Activated naive CD4-positive, alpha-beta T cell treated with anti-CD3 and anti-CD28 coated beads, Interleukin-2, amount 50 U/mL, for 72 hours (primary cell): ENCODE measurements at places on chromosomes 11 and 22.
A peak's percentile ranks its signal among the peaks of the same experiment; 100 is the strongest.

- DNase-seq = no peak
These were observed 152.0 kb upstream of the TENM4 start for GRCh38 chr11:79592824-79593223.

GRCh38 chr22:17769716-17770082 lies 4.6 kb downstream of the BID start:
- no peak for DNase-seq

DNA sequence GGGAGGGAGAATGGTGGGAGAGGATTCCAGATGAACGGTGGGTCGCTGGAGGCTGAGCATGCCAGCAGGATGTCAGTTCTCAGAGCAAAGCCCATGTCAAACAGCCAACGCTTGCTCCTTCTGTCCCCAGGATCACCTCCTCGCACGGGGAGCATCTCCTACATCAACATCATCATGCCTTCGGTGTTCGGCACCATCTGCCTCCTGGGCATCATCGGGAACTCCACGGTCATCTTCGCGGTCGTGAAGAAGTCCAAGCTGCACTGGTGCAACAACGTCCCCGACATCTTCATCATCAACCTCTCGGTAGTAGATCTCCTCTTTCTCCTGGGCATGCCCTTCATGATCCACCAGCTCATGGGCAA lies 1.5 kb downstream of the MCHR1 start:
- DNase-seq = no peak

DNA sequence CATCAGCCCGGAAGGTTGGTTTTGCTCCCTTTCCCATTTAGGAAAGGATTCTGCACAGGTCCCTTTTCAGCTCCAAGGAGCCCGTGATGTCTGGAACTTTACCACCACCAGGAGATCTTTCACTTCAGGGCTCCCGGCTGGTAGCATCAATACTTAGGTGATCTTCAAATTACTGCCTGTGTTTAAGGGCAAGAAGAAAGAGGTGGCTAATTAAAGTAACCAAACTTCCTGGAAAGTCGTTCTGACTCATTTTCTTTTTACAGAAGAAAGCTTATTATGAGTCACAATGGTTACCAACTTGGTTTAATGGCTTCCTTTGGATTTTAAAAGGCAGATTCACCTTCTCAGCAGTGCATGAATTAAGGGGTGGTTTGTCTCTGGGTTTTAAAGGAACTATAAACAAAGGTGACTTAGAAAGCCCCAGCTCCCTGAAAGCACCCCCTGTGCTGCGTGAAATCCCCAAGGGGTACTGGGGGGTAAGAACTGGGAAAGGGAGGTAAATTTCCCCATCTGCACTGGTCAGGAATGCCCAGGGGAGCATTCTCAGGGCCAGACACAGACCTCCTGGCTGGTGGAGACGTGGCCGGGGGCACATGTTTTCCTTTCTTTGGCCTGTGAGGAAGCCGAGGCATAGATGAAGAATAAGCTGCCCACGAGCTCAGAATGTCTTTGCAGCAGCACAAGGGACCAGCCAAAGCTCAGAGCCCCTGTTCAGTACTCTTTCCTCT lies 8.8 kb downstream of the POU2F3 start:
- no peak for DNase-seq

GRCh38 chr11:108592591-108593213 lies 866 bp downstream of the EXPH5 start:
- DNase-seq = peak; percentile 60

GRCh38 chr11:24311974-24312373 lies 184.9 kb upstream of the LUZP2 start:
- no peak for DNase-seq

GRCh38 chr11:107043242-107044006 lies 25.1 kb upstream of the GUCY1A2 start:
- no peak for DNase-seq

DNA sequence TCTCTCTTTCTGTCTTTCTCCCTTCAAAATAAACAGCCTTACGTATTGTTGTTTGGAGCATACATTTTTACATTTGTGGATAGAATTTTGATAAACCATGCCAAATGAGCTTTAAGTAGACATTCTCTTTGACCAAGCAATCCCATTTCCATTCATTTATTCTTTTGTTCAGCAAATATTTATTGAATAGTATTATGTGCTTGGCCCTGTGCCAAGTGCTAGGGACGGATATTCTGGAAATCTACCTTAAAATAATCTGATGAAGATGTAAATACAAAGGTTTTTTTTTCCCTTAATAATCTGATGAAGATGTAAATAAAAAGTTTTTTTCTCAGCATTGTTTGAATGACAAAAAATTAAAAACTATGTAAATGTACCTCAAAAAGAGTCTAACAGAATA lies 2.1 kb downstream of the OLFML1 start:
- DNase-seq = no peak

DNA sequence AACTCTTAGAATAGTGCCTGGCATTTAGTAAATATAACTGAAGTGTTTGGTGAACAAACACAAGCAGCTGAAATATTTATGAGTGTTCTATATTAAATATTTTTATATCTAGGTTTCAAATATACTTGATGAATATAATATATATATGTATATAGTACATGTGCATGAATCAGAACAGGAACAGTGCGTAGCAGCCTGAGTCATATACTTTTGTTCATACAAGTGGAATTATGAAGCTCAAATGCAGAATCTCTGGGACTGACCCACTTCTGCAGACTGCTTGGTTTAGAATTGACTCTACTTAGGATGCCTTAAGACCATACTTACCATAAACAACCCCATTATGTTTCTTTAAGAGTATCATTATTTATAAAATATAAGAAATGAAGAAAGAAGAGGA lies 997.8 kb upstream of the RAG2 start:
- no peak for DNase-seq

DNA sequence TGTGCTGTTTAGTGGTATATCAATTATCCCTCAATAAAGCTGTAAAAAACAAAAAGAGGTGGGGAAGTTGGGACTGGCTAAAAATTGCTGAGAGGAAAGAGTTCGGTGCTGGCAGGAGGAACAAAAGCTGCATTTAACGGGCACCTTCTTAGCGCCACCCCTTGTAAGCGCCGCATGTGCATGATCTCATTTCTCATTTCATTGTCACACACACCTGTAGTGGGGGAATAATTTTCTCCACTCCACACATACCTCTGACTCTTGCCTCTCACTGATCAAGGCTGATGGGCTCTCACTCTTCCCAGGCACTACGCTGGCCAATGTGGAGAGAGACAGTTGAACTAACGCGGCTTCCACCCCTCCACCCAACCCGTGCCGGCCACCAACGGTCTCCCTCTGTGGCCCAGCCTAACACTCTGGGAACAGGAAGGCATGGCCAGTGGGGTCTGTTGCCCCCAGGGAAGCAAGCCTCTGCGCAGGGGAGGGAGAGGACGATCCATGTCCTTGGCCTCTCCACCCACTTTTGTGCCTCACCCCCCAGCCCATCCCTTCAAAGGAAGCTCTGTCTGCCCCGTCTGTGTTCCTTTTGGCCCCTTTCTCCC lies 186.7 kb upstream of the SYT13 start:
- no peak for DNase-seq

DNA sequence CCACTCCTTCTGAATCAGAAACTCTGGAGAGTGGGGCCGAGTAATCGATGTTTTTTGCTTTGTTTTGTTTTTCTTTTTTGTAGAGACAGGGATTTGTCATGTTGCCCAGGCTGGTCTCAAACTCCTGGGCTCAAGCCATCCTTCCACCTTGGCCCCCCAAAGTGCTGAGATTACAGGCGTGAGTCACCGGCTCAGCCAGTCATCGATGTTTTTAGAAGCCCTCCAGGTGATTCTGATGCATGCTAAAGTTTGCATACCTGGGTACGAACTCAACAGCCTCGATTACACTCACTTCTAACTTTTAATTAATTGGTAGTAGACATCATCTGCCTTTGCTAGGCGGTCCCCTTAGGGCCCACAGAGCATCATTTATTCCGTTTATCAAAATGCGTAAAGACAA lies 50.3 kb downstream of the C11orf71 start:
- no peak for DNase-seq

DNA sequence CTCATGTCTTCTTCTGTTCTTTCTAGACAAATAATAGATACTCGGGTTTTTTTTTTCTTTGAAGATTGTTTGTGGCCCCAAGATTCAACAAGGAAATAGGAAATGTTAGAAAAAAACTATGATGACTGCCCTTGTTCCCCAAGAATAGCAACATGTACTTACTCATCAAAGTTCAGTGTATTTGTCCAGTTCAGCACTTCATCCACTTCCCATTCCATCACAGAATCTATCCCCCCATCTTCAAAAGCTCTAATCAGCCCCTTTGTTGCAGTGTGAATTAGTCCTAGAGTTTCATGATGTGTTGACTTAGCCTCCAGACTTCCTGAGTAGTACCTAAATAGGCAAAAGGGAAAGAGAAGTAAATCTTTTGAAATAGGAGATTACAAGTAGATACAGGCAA lies 74.3 kb downstream of the C11orf65 start:
- DNase-seq = no peak

DNA sequence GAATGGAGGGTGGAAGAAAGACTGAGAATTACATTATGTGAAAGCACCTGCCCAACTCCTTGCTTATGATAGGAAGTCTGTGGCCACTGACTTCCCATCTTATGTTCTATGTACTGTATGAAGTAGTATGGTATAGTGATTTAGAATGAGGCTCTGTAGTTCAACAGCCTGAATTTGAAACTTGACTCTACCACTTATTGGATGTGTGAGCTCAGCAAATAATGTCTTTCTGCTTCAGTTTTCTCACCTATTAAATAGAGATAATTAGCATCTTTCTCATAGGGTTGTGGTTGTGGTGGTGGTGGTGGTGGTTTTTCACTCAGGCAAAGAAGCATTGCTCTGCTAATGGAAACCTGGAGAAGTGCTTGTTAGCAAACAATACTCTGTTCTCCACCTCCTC lies 121.6 kb downstream of the PAX6 start:
- DNase-seq = no peak

DNA sequence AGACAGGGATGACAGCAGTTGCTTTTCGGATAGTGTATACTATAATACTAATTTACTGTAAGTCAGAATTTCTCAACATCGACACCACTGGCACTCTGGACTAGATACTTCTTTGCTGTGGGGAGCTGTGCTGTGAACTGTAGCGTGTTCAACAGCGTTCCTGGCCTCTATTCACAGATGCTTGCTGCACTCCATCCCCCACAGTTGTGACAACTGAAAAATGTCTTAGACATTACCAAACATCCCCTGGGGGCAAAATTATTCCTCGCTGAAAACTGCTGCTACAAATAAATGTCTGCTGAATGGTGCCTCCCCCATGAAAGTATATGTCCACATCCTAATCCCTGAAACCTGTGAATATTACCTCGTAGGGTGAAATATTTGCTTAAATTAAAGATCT lies 7.5 kb upstream of the SLC15A3 start:
- no peak for DNase-seq

GRCh38 chr11:118957968-118958367 lies 1.9 kb downstream of the UPK2 start:
- DNase-seq = no peak

DNA sequence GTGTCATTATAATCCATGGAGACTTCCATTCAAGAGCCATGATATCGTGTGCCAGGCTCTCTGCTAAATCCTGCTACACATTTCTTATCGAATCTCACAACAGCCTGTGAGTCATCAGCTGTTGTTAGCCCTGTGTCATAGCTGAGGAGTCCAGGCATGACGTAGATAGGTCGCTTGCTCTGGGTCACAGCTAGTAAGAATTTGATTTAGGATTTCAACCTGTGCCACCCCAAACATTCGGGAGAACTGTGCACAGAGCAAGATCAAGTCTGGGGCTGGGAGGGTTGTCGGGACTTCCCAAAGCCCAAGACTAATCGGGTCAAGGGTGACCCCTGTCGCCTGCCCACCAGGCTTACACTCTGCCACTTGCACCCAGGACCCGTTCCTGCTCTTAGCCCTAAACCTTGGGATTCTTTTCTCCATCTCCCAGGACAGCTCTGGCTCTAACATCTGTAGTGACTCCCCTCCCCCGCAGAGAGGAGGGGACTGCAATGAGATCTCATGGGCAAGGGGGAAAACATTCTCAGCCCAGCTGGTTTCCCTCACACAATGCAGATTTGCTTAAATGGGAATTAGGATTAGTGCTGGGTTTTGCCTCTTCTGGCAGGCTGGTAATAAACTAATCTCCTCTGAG lies 34.3 kb downstream of the TSPAN18 start:
- DNase-seq = no peak

- DNase-seq = no peak
These were observed 126.1 kb downstream of the BRD1 start for GRCh38 chr22:49701380-49702067.

DNA sequence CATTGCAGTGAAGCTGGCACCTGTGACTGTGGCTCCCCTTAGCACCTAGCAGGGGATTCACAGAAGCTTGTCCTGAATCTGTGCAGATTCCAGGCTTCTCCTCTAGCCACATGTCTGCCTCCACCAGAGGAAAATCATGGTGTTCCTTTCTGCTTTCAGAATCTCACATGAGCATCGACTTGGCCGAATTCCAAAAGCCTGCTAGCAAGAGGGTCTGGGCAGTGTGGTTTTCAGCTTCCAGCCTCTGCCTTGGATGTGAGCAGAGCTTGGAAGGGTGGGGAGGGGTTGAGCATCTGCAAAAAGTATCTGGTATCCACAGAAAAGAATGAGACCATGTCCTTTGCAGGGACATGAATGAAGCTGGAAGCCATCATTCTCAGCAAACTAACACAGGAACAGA lies 911.1 kb downstream of the TBC1D22A start:
- no peak for DNase-seq

- no peak for DNase-seq
These were observed 6.2 kb downstream of the POGLUT3 start for GRCh38 chr11:108491936-108492335.

DNA sequence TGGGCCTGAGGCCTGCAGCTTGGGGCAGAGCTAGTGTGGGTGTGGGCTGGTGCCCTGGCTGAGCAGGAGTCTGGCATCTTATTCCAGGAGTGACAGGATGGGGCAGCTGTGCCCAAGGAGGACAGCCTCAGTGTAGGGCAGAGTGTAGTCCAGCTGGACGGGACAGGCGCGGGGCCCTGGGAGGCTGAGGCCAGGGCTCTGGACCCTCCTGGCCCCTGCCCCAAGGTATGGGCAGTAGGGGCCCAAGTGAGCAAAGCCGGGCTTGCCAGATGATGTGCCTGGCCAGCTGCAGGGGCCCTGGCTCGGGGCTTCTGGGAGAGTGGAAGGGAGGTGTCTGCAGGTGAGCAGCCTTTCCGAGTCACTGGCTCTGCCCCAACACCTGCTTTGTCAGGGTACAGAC lies 1190.9 kb downstream of the BRD1 start:
- no peak for DNase-seq

DNA sequence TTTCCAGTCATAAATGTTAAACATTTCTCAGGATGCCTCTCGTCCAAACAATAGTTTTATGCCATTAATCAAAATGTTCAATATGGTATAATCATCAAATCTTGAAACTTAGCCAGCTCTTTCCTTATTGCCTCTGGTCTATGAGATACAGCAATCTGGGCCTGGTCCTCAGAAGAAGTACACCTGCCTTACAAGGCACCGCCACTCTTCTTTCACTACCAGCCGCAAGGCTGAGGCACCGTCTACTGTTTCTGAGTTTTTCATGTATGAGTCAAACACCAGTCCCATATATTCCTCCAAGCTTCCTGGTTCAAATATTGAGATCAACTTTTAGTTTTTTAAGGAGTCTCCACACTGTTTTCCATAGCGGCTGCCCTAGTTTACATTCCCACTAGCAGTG lies 600.6 kb upstream of the FAT3 start:
- DNase-seq = no peak

- DNase-seq = no peak
These were observed 930 bp downstream of the SCYL1 start for GRCh38 chr11:65525546-65526480.

GRCh38 chr11:19683141-19683805 lies 29.4 kb upstream of the NAV2 start:
- no peak for DNase-seq
